ENCODE measurements at places on chromosomes 2 and 18.

DNA sequence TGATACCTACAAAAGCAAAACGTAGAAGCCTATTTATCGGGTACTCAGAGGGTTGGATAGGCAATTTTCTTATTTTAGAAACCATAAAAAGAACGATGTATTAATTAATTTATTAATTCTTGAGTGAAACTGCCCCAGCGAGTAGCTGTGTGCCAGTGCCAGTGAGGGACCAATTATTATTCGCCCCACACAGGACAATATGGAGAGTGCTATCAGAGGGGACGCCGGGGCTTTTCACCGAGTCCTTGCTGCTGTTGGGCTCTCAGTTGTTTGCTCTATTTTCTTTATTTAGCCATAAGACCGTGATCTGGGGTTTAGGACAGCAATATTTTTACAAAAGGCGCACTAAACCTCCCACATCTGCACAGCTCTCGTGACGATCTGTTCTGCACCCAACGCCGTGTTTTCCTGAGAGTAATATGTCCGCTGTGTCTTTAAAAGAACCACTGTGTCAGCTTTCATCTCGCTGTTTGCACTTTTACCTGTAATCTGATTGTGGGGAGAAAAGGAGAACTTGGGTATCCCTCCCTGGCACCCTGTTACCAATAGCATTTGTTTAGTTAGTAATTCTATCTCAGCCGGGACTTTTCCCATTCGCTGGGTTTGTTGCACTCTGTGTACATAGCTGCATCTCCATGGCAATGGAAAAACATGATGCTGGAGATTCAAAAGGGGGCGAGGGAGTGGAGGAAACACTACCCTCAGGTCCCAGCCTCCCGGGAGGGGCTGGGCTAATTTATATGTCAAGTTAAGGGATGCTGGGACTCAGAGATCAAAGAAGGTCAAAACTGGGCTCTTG lies 30.1 kb upstream of the ZNF516 start:
- DNase-seq = no peak

GRCh38 chr2:121033461-121033996 lies 251.5 kb downstream of the TFCP2L1 start:
- no peak for DNase-seq

- DNase-seq = no peak
Observed at GRCh38 chr2:210147614-210148013, 23.6 kb downstream of the KANSL1L start.

- no peak for DNase-seq
Observed at GRCh38 chr2:200796561-200796960, 15.1 kb upstream of the BZW1 start.

GRCh38 chr18:61031626-61032025 lies 301.6 kb upstream of the CDH20 start:
- no peak for DNase-seq
